ENCODE measurements at places on chromosomes 4 and X.

GRCh38 chrX:69568828-69569227, 47.1 kb upstream of the EDA start:
- no peak for DNase-seq

DNA sequence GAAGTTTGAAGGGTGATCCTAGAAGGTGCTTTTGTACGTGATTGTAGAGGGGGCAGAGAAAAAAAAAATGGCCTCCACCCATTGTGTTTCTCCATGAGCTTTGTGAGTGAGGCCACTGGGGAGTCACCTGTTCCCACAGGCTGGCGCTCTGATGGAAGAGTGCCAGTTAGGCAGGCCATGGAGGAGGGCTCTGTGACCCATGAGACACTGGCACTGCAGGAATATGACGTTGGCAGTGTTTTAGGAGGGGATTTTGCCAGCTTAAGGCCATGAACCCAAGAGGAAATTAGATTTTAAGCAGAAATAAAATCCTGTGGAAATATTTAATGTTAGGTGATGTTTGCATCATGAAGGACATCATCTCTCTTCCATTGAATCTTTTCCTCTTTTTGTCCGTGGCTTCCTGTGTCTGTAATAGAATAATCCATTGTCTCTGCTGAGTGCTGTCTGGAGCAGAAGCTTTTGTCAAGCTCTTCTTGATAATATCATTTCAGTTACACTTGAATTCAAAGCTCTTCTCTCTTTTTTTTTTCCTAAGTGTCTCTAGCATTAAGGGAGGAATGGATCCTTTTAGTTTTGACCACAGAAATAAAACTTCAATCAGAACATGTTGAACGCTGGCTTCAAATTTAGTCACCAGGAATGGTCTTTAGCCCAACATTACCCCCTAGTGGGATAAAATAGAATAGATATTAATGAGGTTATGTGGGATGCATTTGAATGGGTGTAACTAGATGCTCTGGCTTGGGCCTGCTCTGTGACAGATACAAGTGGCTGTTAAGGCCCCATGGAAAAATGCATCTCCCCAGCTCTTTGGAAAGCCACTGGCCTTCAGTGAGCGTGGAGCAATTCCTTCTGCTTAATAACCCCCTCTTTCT, 41.0 kb upstream of the UCP1 start:
- DNase-seq, result no peak

GRCh38 chr4:73520821-73521220, 39.3 kb downstream of the AFM start:
- DNase-seq, result peak; percentile 30

GRCh38 chrX:136810493-136810892, 29.8 kb upstream of the ARHGEF6 start:
- DNase-seq, result no peak

GRCh38 chr4:110586131-110586850, 36.6 kb downstream of the PITX2 start:
- DNase-seq, result no peak

DNA sequence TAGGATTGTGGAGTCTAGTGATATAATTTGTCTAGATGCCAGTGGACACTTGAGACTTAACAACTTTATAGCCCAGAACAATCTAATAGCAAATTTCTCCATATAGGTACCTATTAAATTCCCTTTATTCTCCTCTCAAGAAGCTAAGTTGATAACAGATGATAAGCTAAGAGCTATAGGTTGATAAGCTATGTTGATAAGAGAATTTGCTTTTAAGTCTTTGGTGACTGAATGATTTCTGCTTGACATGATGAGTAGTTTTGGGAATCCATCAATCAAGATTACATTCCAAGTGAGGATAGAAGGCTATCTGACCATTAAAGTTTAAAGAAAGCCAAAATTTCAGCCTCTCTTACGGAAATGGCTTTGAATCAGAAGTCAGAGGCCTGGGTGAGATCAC, 131.6 kb downstream of the EMCN start:
- DNase-seq, result no peak

- no peak for DNase-seq
Observed at GRCh38 chr4:40193016-40193571, 3.7 kb upstream of the RHOH start.

DNA sequence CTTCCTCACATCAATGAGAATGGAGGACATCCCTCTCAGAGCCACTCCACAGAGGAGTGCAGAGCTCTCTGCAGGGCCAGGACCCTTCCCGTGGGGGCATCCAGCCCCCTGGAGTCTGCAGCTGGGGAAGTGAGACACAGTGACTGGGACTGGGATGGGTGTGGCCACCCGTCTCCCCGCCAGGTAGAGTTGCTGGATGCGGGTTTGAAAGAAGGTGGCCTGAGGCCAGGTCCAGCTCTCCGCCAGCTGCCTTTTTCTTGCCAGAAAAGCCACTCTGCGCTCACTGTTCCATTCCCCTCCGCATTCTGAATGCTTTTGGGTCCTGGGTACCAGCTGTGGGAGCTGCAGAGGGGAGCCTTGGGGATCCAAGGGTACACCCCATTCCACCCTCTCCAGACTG, 82.6 kb downstream of the ABLIM2 start:
- no peak for DNase-seq

- DNase-seq, result no peak
Observed at GRCh38 chrX:133989490-133989889, 4.1 kb upstream of the GPC3 start.

GRCh38 chr4:118224243-118224829, 128.5 kb downstream of the PRSS12 start:
- DNase-seq, result no peak

DNA sequence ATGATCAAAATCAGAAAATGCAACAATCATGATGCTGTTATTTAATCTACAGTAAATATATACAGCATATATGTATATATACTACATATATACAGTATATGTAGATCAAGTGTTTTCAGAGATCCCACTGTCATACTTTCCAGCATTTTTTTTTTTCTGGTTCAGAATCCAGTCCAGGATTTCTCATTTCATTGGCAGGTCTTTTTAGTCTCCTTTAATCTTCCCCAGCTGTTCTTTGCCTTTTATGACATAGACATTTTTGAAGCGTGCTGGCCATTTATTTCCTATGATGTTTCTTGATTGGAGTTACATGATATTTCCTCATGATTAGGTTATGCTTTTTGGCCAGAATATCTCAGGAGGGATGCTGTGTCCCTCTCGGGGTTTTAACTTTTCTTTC, 92.0 kb upstream of the TLR2 start:
- DNase-seq, result no peak

DNA sequence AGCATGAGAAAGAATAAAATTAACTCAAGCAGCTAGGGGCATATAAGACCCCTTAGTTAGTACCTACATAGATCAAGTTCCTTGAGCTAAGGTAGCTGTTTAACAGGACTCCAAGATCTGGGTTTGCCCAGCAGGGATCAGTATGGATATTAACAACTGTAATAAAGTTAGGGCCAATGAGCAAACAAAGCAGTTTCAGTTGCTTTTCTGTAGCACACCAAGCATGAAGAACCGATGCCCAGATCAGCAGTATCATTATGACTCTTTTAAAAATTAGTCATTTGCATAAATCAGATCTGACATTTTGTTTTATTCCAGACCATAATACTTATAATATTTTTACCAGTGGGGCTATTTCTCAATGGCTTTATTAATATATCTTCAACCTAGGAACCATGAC, 80.9 kb downstream of the C4orf33 start:
- no peak for DNase-seq

GRCh38 chr4:6224735-6225134, 24.4 kb upstream of the JAKMIP1 start:
- no peak for DNase-seq

GRCh38 chr4:183304538-183304937, 15.5 kb downstream of the CLDN22 start:
- DNase-seq, result no peak

- no peak for DNase-seq
Observed at GRCh38 chr4:2623442-2623841, 87.0 kb downstream of the FAM193A start.

DNA sequence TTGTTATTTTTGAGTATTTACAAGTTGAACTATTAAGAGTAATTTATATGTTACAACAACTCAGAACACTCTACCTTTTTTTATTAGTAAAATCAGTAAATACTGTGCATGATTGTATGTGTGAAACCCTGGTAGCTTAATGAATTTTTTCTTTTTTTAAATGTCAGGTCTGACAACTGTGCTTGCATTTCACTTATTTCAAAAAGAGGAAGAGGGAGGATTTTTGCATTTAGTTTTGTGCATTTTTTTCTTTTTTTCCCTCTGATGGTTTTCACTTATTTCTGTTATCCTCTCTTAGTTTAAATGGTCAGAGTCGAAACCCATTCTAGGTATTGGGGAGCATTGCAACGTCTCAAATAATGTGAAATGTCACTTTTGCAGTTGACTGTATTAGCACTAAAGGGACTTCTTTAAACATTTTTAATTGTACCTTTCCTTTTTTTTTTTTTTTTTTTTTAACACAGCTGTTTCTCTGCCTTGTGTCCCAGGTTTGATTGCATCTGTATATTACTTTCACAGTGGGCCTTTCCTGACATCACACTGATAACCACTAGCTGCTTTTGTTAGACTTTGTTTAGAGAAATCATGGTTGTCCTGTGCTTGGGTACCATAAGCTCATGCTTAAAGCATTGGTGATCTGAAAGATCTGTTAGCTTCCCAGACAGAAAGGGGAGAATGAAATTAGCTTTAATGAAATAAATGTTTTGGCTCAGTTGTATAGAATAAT, 28.5 kb downstream of the MOB1B start:
- no peak for DNase-seq

DNA sequence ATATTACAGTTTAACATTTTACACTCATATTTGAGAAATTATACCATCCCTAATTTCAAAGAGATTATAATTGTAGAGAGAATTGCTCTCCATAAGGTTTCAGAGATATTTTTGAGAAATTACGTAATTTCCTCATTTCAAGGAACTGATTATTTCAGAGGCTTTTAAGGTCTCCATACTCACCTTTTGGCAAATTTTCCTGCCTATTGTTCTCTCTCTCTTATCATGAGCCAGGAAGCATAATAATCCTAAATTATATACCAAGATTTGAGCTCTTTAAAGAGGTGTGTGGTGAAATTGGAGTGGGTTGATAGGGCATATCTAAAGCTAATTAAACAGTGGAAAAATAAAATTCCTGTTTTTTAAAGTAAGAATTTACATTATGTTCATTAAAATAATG, 248.9 kb upstream of the FTHL17 start:
- DNase-seq, result no peak

DNA sequence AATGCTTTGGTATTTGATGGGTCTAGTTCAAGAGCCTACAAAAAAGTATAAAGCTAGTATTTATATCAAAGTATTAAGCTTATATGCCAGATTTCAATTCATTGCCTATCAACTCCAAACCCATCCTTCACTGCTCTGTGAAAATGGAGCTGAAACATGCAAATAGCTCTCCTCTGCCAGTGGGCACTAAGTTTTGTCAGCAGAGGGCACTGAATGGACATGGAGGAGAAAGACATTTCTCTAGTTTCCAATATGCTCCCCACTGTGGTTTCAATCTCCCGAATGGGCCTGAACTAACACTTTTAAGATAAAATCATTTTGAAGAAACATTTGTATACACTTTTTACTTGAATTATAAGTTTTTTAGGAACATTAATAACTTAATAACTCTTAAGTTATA, 12.4 kb downstream of the PPID start:
- no peak for DNase-seq

- DNase-seq, result no peak
Observed at GRCh38 chr4:118289794-118290193, 63.0 kb downstream of the PRSS12 start.

DNA sequence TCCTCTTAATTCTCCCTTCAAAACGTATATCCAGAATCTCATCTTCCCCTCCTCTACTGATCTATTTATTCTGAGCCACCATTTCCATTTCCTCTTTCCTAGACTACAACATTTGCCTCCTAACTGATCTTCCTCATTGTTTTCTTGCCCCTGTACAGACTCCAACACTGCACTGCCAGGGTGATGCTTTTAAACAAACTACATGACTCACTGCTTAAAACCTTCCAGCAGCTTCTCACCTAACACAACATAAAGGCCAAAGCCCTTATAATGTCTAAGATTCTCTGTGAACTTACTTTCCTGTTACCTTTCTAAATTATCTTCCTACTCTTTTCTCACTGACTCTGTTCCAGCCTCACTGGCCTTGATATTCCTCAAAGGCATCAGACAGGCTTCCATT, 161.0 kb upstream of the HS3ST1 start:
- DNase-seq, result no peak

- DNase-seq, result peak; percentile 91
Observed at GRCh38 chr4:185005219-185005819, 13.0 kb upstream of the HELT start.

GRCh38 chr4:37723067-37723466, 36.9 kb upstream of the RELL1 start:
- no peak for DNase-seq

GRCh38 chr4:187193141-187193540, 469.5 kb upstream of the FAT1 start:
- no peak for DNase-seq

DNA sequence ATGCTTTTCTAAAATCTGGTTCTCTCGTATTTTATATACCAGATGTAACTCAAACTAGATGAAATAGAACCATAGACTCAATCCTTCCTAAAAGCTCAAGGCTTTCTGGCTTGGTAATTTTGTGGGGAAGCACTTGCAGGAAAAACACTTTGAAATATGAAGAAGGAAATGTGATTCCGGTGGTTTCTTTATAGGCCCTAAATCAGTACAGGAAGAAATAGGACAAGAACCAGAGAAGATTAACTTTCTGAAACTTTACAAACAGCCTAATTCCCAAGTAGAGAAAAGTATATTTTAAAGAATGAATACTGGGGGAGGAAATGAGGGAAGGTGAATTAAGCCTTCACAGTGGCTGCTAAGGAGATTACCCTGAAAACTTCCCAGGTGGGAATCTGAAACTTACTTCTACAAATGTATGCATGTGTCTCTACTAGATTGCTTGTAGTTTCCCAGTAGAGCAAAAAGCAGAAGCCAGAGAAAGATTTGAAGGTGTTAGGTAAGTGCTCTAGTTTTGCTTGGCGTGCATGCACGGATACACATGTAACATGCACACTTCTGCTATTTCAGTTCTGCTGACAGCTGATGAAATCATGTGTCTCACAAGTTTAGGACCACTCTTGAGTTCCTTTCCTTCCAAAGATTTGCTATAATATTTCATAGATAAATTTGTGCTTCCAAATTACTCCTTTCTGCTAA, 92.1 kb downstream of the AFF1 start:
- DNase-seq, result no peak

DNA sequence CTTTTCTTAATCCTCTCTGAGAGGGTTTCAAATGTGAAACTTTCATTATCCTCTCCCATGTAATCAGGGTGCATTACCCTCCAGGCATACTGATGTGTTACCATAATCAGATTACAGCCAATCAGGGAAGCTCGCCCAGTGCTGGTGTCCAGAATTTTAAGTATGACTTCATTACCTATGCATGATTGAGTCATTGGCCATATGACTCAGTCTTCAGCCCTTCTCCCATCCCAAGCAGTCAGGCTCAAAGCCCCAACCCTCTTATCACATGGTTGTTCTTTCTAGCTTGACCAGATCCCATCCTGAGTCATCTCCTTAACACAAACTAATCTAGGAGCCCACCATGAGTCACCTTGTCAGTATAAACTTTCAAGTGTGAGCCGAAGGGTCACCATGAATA, 1668.1 kb upstream of the AGA start:
- DNase-seq, result no peak

GRCh38 chr4:3862640-3863420, 96.6 kb downstream of the ADRA2C start:
- peak; percentile 90 for DNase-seq

- no peak for DNase-seq
Observed at GRCh38 chr4:91636083-91636482, 667.7 kb upstream of the GRID2 start.

All from WTC11 (cell line).